Foreskin fibroblast (primary cell): ENCODE measurements at places on chromosomes 5 and 9.

DNA sequence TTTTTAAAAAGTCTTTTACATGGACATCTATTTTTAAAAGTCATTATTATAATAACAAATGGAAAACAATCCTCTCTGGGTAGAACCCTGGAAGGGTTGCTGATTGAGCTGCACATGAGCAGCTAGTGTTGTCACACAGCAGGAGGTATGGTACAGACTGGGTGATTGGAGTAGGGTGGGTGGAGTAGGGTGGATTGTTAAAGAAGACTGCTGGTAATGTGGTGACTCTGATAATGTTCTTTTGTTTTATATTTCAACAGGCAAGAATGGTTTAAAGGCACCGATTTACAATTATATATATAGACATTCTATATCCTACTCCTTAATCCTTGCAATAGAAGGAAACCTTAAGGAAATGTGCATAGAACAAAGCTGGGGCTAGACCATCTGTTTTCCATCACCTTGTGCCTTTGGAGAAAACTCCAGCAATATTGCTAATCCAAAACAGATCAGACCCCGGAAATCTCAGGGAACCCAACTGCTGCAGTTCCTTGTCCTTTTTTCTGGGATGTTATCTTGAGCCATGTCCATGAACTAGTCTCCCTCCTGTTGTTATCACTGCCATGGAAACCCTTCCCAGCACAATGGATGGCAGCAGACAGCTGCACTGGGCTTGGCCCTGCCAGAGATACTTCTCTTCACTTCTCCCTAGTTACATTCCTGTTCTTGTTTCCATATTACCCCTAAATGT lies 129.7 kb downstream of the YIPF5 start:
- DNase-seq, result peak; percentile 75

DNA sequence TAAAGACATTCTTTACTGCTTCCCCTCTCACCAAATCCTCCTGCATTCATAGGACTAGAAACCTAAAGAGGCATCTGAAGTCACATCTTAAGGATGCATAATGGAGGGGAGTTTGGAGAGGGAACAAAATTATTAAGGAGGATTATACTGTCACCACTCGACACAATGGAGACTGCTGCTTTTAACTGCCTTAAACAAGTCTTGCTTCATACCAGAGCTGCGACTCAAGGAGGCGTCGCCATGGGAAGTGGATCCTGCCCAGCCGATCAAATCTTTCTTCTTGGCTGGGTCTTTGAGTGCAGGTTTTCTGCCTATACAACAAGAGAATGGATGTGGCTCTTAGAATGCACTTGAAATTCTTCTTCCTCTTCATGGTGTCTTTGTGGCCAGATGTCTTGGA lies 66.7 kb upstream of the FOXE1 start:
- DNase-seq, result peak; percentile 12

DNA sequence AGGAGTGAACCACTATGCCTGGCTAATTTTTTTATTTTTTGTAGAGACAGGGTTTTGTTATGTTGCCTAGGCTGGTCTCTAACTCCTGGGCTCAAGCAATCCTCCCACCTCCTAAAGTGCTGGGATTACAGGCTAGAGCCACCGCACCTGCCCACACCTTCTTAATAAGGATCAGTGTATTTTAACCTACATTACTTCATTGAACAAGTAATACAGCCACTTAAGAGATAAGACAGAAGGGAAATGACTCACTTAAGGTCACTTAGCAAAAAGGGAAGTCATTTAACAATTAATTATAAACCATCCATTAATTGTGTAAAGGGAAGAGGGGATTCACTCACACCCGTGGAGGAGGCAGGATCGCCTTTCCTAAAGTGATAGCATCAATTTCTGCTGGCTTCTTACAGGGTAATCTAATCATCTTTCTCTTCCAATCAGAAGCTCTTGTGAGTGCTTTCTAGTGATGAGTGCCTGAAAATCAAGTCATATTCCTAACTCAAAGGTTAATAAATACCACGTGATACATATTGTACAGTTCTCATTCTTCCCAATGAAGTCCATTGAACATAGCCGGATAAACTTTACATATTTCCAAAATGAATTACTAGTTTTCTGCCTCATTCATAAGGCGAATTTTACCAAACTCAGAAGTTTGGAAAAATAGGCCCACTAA lies 3.5 kb downstream of the FBXW11 start:
- no peak for DNase-seq

- DNase-seq, result peak; percentile 62
Measured at GRCh38 chr5:82365744-82366228, 87.6 kb upstream of the RPS23 start.

- DNase-seq, result peak; percentile 48
Measured at GRCh38 chr5:143055596-143056338, 285.6 kb downstream of the ARHGAP26 start.

GRCh38 chr5:61586096-61587084 lies 254.3 kb downstream of the ZSWIM6 start:
- no peak for DNase-seq

DNA sequence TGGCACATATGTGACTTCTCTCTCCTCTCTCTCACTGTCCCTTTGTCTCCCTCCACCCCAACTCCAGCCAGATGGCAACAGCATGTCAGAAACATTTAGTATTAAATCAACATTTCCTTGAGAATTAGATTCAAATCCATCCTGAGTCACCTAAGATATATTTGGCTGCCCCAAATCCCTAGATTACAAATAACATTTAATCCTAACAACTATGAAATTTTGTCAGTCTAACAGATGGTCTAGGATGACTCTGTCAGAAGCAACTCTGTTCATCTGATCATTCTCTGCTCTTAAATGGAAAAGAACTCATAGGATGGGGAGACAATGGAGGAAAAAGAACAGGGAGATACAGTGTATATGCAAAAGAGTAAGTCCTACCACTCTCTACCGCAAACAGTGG lies 201.2 kb downstream of the TSSK1B start:
- DNase-seq, result peak; percentile 44

- peak; percentile 58 for DNase-seq
Measured at GRCh38 chr5:148984345-148984744, 78.5 kb downstream of the SH3TC2 start.

DNA sequence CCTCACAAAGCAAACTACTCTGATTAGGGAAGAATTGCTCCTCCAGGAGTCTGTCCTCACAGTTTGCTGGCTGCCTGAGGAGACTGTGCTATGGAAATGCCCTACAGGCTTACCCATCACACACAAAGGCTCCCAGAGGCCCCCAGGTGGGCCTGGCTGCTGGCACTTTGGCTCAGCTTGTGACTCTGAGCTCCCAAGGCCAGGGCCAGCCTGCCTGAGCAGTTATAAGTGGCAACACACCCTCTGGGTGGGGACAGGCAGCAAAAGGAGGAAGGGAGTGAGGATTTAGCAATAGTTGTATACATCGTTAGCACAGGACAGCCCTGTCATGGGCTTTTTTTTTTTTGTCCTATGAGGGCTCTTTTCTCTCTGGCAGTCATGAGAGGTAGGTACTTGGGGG lies 103.5 kb downstream of the DAPK1 start:
- DNase-seq, result no peak

GRCh38 chr5:77871946-77872345 lies 95.8 kb upstream of the TBCA start:
- no peak for DNase-seq

- DNase-seq, result no peak
Measured at GRCh38 chr9:100591639-100592412, 13.9 kb downstream of the CAVIN4 start.

DNA sequence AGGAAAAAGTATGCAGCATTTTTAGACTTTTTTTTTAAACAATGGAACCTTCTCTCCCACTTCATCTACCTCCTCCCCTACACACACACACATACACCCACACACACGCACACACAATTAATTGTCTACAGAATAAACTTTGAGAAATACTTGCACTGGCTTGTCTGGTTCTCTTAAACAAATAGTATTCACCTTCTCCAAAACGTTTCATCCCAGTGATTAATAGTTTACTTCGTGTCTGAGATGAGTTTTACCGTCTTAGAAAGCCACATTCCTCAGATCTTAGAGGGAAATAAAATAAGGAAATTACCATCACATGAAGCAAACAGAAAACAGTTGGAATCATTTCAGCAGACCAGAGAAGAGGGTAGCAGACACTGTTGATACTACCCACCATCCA lies 570.6 kb upstream of the CLINT1 start:
- no peak for DNase-seq

DNA sequence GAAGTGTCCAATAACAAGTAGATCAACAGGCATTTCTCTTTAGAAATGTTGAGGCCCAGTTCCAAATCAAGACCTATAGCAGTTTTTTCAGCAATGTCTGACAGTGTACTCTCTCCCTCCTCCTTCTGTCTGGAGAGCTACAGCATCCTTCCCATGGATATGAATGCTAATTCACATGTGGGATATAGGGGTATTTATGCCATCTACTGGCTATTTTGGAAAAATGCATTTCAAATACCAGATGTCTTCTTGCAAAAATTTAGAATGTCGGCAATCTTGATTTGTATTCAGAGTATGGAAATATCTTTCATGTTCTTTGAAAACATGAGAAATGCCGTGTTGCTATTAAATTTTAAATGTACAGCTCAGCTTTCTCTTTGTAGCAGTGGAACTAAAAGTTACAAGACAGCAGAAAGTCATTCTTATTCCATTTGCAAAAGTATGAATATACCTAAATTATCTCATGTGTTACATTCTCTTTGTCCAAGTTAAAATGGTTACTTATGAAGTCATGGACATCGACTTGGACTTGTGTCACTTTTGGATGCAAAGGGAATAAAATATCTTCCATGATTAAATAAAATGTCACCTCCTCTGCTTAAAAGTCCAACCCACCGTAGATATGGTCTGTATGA lies 647.8 kb downstream of the TAF11L14 start:
- DNase-seq, result peak; percentile 19

DNA sequence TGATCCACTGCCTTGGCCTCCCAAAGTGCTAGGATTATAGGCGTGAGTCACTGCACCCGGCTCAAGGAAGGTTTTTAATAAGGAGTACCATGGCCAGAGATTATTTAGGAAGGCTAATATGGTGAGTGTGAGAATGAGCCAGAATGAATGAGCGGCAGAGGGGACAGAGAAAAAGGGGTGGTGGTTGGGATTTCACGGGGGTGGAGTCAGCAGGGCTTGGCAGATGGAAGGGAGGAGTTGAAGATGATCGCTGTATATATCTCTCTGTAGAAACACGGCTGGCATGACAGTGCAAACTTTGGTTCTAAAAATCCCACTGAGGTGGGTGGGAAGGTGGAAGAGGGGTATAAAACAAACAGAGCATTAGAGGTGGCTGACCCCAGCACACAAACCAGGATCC lies 176.7 kb upstream of the TBC1D2 start:
- DNase-seq, result no peak

DNA sequence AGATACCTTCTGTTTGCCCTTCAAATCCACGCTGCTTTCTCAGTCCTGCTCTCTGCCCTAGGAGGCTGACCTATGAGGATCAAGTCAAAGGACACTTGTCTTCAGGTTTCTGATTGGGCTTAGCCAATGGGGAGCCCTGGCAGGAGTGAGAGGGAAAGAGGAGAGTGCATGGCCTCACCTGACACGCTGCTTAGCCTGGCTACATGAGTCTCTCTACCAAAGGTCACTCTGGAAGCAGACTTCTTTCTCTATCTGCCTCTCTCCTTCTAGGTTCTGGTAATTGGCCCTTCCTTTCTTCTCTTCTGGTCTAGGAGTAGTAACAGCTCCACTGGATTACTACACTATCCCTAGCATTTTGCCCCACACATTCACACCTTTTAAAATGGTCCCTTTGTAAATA lies 13.1 kb downstream of the ARSB start:
- DNase-seq, result no peak

- DNase-seq, result no peak
Measured at GRCh38 chr5:74421377-74421776, 219.2 kb downstream of the ENC1 start.

- peak; percentile 90 for DNase-seq
Measured at GRCh38 chr5:168681556-168682183, 102.5 kb upstream of the PANK3 start.

DNA sequence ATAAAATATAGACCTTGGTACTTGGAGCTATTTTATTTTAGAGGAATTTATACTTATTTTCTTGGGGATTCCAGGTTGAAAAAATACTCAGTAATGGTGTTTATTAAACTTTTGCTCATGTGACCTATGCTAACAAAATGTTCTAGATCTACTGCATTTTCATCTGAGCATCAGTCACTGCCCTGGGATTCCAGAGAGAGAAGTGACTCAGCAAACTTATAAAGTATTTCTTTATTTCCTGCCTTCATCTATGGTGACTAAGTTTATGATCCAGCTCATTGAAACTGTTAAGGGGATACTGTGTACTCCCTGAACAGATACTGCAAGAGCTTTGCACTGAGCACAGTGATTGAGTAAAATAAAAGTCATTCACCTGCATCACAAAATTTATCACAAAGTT lies 298.5 kb upstream of the CDH18 start:
- peak; percentile 18 for DNase-seq

GRCh38 chr5:107546719-107547118 lies 124.0 kb downstream of the EFNA5 start:
- no peak for DNase-seq

DNA sequence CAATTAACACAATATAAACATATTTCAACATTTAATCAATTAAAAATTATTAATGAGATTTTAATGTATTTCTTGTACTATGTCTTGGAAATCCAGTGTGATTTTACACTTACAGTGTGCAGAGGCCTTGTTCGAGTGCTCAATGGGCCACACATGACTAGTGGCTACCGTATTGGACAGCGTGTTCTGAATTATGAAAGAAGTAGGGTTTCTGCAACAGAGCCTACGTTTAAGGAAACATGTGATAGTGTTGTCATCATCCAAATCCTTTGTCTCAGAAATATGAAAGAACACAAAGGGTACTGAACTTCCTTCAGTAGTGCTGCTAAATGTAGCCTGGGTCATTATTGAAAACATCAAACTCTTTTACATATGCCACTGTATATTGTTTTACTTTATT lies 29.5 kb downstream of the NPR3 start:
- DNase-seq, result no peak

DNA sequence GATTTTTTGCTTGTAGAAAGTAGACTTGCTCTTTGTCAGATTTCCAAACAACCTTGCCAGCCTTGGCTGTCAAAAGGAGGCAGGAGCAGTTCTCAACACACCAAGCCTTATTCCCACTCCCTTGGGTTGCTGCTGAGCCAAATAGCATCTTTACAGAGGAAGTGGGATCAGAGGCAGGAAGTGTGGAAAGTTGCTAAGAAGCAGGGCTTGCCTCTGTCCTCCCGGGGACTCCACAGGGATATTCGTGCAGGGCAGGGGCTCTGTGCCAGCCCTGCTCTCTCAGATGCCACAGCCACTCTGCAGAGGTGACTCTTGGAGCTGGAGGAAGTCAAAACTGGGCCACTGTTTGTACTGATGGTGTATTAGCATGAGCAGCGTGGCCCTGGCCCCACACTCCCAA lies 24.3 kb downstream of the PTPDC1 start:
- DNase-seq, result peak; percentile 24

GRCh38 chr9:110821064-110821463 lies 152.5 kb downstream of the MUSK start:
- DNase-seq, result no peak

GRCh38 chr5:152140347-152140746 lies 215.7 kb upstream of the GLRA1 start:
- no peak for DNase-seq

- DNase-seq, result no peak
Measured at GRCh38 chr9:115395511-115396021, 277.6 kb upstream of the TNC start.
